LNCaP clone FGC (cell line): ENCODE measurements at places on chromosomes 13 and 19.

DNA sequence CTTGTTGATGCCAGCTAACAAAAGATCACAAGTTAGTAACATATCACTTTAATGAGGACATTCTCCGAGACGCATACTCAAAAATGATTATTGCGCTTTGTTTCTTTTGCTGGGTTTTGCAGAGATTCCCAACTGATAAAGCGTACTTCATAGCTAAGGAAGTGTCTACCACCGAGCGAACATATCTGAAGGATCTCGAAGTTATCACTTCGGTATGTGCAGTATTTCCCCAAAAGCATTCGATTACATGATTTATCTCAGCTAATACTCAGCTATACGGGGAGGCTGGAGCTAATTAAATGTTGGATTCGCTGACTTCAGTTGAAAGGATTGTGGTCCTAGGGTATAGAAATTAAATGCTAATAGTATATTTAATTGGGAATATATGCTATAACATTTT is 166.3 kb downstream of the STK24 start:
- no peak for DNase-seq

DNA sequence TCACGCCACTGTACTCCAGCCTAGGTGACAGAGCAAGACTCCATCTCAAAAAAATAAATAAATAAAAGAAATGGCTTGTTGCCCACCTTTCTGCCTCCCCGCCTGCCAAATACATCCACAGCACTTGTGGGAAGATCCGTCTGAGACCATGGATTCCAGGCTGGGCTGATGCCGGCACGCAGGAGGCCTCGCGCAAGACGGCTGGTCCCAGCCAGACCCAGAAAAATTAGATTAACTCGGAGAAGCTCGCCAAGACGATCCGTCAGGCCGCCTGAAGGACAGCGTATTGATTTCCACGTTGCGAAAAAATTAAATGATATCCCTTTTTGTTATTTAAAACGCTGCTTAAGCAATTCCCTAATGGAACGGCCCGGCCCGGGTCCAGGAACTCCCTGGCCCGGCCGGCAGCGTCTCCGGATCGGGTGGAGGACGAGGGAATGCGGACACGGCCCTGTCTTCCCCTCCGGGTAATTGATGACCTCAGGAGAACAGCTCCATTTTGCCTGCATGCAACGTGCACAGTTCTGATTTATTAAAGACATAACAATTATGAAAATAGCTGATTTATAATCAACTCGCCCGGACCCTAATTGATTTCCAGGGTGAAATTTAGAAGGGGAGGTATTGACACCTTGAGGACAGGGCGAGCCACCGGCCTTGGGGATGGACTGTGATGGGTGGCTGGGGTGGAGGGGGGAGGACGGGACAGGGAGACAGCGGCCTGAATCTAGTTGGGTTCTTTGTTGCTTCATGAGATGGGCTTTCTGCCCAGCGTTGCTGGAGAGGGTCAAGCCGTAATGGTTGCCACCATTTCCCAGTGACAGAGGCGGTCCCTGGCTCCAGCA is 52.1 kb downstream of the ZNRF4 start:
- DNase-seq: no peak

GRCh38 chr19:46659151-46660007 is 1.6 kb downstream of the DACT3 start:
- DNase-seq: no peak

- no peak for DNase-seq
These were observed 43.2 kb downstream of the ZNF571 start for GRCh38 chr19:37551129-37551993.

DNA sequence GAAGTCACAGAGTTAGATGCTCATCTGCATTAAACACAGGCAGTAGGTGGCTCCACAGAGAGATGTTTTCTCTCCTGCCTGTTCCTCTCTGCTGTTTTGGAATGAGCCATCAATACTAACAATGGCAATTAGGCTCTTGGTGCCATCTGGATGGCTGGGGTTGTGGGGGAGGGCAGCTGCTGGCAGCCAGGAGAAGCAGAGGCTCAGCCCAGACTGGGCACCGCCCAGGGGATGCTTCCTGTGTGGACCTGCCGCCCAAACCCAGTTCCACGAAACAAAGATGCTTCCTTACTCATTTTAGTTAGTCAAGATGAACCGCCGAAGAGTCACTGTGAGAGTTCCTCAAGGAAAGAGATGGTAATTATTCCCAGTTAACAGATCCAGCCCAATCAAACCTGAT is 50.8 kb upstream of the PCDH8 start:
- no peak for DNase-seq

GRCh38 chr13:33806470-33807248 is 11.3 kb upstream of the RFC3 start:
- no peak for DNase-seq

DNA sequence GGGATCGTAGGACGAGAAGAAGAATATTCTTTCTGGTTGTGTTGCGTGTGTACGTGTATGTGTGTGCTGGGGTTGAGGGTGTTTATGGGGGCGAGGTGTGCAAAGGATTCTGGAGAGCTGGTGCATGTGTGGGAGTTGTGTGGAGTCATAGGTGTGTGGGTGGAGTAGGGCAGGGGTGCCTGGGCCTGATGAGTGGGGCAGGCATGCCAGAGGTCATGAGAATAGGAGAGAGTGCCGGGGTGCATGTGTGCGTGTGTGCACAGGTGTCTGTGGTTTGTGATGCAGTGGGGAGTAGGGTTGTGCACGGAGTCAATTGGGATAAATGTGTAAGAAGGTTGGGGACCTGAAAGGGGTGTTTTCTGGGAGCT is 649 bp downstream of the TMEM91 start:
- no peak for DNase-seq
